ENCODE measurements at places on chromosomes 3 and 15.

DNA sequence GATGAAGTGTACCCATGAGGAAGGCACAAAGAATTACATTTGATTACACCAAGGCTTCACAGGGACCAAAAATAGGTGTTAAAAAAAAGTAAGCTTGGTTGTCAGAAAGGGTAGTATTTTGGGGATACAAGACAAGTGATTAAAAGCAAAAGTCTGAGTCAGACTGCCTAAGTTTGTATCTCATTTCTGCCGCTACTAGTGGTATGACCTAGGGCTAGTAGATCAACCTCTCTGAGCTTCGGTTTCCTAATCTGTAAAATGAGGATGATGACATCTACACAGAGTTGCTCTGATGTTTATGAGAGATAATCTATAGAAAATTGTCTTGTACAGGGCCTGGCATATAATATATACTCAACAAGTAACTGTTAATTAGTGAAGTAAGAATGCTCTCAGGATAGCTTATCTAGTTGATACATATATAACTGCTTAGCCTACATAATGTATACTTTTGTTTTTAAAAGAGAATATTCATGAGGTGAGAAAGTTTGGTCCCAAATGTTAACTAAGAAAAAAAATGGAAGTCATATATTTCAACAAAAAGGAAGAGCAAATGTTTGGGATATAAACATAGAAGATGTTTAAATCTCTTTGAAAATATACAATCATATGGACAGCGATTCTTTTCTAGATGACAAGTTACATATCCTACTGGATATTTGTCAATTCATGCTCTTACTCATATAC is 163.0 kb upstream of the SLC2A2 start:
- DNase-seq = no peak

- no peak for DNase-seq
These were observed 133.9 kb downstream of the CCNL1 start for GRCh38 chr3:157026091-157026490.

GRCh38 chr15:61420546-61420945 is 191.4 kb upstream of the RORA start:
- DNase-seq = no peak

- peak; percentile 69 for DNase-seq
These were observed at the start of gene FAM174B for GRCh38 chr15:92655178-92655995. TSS of gene FAM174B (minus strand) at chr15:92655775.

- no peak for DNase-seq
These were observed 103.4 kb upstream of the CGNL1 start for GRCh38 chr15:57272771-57273357.

Data from kidney tubule cell (primary cell).